RKO (cell line): ENCODE measurements at places on chromosomes 13 and 19.

DNA sequence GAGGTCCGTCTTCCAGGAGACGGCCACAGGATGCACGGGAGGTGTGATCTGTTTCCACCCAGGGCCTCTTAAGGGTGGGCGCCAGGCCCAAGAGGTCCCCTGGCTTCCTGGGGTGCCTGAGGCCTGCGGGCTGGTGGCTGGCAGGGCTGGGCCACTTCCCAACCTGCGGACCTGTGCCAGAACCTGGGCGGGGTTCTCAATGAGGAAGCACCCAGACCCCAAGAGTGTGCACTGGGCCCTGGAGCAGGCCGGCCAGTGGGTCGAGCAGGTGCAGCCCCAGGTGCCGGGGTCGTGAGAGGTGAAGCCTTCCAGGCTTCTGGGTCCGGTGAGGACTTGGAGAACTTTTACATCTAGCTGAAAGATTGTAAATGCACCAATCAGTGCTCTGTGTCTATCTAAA lies 6.7 kb upstream of the MICU2 start:
- no peak for DNase-seq

DNA sequence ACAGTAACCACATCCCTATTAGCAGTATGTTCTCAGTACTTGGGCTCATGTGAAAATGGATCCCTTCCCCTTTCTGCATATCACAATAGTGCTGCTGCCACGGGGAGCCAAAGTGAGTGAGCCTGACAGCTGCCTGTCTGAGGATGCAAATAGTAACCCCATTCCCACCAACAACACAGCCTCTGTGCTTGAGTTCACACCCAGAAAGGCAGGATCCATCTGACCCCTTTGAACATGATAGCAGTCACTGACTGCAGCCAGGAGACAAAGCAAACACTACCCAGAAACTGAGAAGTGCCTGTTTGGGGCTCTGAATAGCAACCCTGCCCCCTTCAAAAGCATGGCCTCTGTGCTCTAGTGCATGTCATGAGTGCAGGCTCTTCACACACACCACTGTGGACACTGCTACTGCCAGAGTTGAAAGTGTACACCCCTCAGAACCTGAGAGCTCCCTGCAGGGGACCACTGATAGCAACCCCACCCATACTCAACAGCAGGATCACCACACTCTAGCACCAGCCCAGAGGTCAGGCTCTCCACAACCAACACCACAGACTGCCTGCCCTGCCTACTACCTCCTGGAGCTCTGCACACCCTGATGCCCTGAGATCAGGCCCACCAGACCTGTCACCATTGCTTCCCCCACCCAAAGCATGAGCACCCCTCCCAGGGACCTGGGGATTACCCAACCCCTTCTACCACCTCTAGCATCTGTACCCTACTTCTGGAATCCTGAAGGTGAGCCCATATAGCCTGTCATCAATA lies 1563.5 kb upstream of the PRR20A start:
- DNase-seq = no peak

GRCh38 chr19:6412447-6413091 lies 12.0 kb downstream of the KHSRP start:
- no peak for DNase-seq

GRCh38 chr13:112619730-112620631 lies 32.0 kb upstream of the TUBGCP3 start:
- no peak for DNase-seq

GRCh38 chr19:7391218-7391670 lies 42.5 kb downstream of the ARHGEF18 start:
- peak; percentile 99 for DNase-seq

DNA sequence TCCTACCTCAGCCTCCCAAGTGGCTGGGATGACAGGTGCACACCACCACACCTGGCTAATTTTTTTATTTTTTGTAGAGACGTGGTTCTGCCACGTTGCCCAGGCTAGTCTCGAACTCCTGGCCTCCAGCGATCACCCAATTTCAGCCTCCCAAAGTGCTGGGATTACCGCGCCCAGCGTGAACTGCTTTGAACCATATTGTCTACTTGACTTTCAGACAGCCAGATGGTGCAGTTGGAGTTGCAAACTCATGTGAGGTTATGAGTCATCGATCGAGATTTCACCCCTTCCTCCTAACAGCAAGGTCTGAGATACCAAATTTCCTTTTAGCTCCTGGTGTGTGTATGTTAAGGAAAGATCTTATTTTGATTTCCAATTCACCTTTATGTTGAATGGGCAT lies 2.7 kb downstream of the SLC27A1 start:
- DNase-seq = no peak

DNA sequence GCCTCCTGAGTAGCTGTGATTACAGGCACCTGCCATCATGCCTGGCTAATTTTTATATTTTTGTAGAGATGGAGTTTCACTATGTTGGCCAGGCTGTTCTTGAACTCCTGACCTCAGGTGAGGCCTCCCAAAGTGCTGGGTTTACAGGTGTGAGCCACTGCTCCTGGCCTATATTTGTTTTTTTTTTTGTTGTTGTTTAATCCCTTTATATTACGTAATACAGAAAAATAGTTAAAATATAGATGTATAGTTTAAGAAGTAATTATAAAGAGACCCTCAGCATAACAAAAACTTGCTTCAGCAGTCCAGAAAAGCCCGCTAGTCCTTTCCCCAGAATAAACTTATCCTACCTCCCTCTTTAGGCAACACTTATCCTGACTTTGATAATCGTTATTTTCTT lies 2.4 kb downstream of the ZNF383 start:
- no peak for DNase-seq

DNA sequence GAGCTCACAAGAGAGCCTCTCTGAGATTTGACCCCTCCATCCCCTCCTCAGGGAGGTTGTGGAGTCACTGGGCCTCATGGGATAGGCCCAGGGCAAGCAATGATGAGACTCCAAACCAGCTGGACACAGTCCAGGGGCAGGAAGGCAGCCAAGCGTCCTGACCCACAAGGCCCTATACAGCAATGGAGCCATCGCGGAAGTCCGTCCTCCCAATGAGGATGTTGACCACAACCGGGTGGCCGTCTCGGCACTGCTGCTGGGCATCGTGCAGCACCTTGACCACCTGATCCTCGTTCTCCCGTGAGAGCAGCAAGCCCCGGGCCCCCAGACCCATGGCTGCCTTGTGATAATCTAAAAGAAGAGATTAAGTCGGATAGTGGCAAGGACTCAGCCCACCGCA lies 7.9 kb downstream of the SYDE1 start:
- DNase-seq = no peak

GRCh38 chr19:41366089-41366488 lies 2.1 kb upstream of the B9D2 start:
- peak; percentile 47 for DNase-seq

DNA sequence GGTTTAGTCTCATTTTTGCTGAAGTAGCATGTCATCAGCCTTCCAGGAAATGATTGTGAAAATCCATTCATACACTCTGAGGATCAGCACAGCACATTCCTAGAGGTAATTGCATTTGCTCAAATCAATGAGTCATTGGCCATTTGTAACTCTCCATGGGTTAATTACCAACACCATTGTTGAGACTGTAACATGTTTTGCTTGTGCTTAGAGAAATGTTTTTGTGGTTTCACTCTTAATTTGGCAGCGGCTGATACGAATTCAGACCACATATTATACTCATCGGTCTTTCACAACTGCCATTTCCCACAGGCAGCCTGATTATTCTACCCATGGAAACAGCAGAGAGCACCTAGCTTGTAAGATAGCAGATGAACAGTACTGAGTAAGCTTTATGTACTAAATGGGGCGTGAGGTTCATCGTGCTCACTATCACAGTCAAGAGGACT lies 110.3 kb downstream of the NHLRC3 start:
- DNase-seq = peak; percentile 7
